ENCODE measurements at places on chromosomes 16 and 17.

- no peak for DNase-seq
Observed at GRCh38 chr17:3528403-3528851, 29.2 kb downstream of the TRPV3 start.

DNA sequence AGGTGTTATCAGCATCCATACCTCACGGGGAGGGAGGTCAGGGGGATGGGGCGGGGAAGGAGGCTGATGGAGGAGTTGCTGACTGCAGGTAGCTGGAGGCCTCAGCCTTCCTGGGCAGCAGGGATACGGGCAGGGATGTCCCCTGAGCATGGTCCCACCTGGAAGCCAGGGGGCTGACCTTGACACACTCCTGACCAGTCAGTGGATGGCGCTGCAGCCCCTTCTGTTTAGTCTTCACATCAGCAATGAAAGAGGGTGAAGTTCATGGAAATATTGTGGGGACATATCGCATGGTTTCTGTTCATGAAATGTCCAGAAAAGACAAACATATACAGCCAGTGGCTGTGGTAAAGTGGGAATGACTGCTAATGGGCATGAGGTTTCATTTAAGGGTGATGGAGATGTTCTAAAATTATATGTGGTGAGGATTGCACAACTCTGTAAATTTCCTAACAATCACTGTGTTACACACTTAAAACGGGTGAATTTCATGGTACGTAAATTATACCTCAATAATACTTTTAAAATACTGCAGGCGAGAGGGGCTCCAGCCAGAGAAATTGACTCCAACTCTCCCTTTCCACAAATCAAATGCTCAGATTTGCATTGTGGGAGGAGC lies 489.6 kb downstream of the CDH13 start:
- no peak for DNase-seq

DNA sequence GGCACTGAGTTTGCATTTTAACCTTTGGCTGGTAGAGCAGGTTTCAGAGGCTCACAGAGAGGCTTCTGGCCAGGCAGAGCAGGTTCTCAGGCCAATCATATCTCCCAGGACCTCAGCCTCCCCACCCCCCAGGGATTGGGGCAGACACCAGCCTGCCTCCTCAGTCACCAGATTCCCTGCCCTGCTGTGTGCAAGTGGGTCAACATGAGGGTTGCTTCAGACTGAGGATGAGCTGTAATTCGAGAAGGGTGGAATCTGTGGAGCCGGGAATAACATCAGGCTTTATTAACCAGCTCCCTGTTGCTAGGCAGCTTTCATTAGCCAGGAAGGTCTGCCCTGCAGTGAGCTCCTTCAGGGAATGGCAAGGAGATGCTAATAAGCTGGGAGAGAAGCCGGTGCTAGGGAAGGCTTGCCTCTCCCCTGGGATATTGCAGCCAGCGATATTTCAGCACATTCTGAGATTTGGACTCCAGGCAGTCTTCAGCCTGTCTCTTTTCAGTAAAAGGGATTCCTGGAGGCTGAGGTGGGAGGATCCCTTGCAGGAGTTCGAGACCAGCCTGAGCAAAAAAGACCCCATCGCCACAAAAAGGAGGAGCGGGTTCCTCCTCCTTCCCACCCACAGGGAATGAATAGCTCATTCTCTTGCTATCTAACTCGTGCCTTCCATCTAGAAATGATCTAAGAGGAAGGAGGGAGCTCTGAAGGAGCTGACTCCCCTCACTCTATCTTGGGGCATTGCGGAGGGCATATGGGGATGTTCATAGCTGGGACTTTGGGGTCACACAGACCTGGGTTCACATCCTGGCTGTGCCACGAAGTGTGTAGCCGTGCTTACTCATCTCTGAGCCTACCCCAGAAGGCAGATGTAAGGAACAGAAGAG lies 10.7 kb downstream of the SGSM2 start:
- DNase-seq: no peak

GRCh38 chr17:77494664-77495435 lies 354.1 kb downstream of the SEC14L1 start:
- DNase-seq: peak; percentile 63

DNA sequence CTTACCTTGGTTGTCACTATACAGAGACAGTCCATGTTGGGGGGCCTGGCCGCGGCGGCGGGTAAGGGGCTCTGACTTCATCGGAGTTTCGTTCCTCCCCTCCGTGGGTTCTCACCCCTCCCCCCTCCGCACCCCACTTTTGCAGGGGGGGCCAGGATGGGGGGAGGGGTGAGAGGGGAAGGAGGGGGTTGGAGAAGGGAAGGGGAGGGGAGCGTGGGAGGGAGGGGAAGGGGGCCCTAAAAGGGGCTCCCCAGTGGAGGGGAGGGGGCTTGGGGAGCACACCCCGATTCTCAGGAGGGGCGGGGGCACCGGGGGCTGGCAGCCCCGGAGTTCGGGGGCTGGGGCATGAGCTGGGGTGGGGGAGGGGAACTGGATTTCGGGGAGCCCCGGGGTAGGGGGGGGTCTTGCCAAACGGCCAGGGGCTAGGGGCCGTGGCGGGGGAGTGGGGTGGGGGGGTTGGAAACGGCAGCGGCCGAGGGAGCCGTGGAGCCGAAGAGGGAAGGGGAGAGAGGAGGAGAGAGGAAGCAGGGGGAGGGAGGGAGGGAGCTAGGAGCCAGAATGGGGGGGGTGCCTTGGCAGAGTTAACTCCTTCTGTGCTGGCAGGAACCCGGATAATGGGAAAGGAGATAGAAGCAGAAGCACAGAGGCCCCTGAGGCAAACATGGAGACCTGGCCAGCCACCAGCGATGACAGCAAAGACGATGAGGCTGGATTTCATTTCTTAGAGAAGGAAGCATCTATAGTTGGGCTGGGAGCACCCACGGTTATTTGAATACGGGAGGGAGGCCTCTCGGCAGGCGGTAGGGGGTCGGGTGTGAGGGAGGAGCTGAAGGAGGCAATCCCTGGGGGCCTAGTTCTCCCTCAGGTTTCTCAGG lies 2.3 kb downstream of the DLG4 start:
- no peak for DNase-seq

DNA sequence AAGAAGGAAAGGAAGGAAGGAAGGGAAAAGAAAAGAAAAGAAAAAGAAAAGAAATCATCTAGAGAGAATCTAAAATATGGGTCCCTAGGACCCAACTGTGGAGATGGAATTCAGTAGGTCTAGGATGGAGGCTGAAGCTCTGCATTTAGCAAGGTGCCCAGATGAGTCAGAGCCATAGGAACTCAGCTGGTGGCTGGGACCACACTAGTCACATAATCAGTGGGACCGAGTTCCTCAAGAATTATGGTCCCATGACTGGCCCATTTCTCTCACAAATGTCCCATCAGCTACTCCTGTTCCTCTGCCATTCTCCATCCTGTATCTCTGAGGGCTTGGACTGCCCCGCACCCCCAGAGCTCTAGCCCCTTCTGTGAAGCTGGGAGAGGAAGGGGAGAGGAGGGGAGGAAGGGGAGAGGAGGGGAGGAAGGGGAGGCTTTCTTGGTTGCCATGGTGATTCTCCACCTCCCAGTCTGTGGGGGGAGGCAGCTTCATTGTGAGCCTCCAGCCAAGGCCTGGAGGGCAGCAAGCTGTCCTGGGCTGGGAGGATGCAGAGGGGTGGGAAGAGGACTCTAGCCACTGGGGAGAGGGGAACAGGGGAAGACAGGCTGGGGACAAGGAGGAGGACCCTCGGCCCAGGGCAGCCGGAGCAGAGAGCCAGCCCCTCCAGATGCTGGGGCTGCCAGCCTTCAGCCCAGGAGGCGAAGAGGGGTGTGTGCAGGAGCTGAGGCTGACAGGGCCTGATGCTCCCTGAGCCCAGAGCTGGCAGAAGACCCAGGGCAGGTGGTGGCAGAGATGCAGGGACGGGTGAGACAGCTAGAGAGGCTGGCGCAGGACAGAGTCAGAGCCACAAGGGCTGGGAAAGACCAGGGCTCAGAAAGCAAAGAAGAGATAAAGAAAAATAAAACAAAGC lies 37.8 kb upstream of the LHX1 start:
- no peak for DNase-seq

DNA sequence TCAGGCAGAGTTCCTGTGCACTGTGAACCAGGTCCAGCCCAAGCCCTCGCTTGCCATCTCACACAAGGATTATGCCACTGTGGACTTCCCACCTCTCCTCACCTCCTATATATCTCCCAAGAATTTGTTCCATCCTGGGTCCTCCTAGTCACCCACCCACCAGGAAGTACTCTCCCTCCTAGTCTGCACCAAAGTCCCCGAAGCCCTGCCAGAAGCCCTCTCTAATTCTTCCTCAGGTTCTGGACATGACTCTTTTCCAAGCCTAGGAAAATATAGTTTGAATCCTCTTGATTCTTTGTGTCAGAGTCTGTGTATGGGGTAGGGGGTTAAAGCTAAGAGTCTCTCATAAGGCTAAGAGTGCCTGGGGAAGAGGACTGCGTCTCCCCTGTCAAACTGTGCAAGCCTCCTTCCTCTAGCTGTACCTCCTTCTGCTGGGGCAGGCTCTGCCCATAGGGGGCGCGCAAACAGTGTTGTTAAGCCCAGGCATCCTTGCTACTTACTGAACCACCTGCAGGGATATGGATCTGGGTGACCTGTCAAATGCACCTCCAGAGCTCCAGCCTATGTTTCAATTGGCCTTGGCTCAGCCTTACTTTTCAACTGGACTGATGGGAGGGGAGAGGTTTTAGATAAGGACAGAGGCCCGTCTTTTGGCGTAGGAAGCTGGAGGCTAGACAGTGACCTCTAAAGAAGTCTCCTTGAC lies 16.6 kb upstream of the DLX4 start:
- peak; percentile 57 for DNase-seq

DNA sequence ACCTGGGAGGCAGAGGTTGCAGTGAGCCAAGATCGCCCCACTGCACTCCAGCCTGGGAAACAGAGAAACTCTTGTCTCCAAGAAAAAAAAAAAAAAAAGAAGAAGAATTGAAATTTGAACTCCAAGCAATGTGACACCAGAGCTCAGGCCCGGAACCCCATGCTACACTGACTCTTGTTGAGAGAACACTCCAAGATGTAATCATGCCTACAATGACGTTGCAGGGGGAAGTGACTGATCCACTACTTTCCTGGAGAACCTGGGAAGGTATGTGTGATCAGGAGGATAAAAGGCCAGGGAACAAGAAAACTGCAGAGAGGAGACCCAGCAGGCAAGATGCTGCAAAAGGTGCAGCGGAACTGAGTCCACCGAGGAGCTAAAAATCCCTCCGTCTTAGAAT lies 57.9 kb downstream of the ADCY9 start:
- DNase-seq: no peak

GRCh38 chr17:39800540-39800939 lies 62.8 kb downstream of the GRB7 start:
- DNase-seq: peak; percentile 26

DNA sequence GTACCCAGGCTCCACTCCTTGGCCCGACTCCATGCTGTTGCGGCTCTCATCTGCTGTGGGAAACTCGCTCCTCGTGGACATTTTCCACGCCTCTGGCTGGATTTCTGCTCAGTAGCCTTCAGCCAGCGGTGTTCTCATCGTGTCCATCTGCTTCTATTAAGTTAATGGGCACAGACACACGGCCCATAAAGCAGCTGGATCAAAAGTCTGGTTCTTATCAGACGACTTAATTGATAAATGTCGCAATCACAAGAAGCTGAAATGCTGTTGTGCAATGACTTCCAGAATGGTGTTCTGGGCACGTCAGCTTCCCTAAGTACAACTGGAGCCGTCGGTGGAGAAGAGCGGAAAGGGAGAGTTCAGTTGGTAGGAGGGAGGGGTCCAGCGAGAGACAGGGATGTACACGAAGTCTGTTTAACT lies 211.7 kb upstream of the CHMP6 start:
- DNase-seq: no peak

GRCh38 chr17:50076591-50077235 lies 18.4 kb upstream of the PDK2 start:
- DNase-seq: no peak

DNA sequence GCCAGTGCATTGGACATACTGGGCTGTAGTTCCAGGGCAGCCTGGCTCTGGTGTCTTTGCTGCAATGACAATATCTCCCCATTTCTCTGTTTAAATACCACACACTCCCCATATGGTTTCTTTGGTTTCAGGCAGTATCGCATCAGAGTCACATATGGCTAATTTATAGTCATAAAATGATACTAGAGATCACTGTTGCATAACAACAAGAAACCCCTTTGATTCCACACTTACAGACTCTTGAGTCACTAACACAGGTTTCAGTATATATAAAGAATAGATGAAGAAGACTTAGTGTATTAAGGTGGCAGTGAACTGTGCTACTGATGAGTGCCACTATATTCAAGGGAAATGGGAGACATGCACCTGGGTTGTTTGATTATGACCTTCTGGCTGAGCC lies 281.6 kb downstream of the WWOX start:
- no peak for DNase-seq

DNA sequence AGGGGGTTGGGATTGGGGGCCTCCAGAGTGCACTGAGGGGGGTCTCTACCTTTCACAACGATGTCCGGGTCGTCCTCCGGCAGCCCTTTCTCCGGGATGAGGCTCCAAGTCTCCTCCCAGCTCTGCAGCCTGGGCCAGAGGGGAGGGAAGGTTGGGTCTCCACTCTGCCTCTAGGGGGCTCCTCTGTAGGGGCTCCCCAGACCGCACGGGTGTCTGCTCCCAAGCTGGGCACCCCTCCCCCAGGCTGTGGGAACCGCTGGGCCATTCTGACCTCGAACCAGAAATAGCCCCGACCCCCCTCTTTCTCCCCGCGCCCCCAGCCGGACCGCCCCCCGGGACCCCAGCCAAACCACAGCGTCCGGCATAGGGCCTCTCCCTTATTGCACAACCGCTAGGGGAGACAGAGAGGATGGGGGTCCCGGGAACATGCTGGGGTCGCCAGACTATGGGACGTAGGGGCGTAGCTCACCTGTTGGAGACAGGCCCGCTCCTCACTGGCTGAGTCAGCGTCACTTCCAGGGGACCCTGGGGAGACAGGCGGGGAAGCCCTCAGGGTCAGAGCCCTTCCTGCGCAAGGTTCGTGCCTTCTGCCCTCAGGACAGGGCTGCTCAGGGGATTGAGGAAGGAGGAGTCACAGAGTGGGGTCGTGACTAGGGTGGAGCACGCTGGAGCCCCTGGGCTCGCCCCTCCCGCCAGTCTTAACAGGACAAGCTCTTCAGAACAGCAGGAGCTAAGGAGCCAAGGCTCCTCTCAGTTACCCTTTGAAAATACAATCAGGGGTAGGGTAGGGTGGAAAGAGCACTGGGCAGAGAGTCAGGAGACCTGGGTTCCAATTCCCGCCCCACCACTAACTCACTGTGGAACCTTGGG lies 2.7 kb downstream of the PLEKHH3 start:
- DNase-seq: no peak

- DNase-seq: no peak
Observed at GRCh38 chr17:38761612-38762011, 9.1 kb downstream of the PSMB3 start.

Measured in stimulated activated CD4-positive, alpha-beta T cell treated with anti-CD3 and anti-CD28 coated beads, Interleukin-1b, Interleukin-23, amount 100 ng/mL, for 1 hour (primary cell).